ENCODE measurements at places on chromosomes 6 and 20.

DNA sequence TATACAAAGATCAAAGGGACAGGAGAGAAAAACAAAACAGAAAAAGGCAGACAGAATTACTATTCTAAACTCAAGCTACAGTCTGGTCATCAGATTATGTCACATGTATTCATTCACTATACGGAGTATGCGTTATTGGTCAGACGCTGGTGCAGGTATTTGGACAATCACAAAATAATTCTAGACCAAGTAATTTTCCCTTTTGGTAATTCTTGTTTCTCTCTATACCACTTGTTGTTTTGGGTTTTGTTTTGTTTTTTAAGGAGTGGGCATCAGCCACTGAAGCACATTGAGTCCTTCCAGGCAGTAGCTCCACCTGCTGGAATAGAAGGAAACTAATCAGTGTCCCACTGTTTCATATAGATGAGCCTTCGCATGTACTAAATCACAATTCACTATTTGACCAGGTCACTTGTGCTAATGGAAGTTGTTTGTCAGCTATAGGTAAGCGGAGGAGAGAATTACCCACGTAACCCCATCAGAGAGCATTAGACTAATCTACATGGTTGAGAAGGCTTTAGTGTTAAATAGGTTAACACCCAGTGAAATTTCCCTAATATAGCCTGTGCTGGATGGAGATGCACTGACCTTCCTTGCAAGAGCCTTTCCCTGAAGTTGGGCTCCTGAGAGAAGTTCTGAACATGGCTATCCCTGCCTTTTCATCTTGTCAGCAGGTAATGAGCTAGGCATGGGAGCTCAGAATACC lies 77.9 kb downstream of the TNFAIP3 start:
- no peak for DNase-seq

DNA sequence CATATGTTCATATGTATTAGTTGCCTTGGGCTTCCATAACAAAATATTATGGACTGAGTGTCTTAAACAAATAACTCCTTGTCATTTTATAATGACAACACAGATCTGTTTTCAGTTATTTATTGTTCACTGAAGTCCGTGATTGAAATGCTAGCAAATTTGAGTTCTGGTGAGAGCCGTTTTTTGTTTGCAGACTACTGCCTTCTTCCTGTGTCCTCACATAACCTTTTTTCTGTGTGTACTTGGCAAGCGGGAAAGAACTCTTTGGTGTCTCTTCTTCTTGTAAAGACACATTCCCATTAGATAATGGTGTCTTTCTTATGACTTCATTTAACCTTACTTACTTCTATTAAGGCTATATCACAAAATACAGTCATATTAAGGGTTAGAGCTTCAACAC lies 482.9 kb upstream of the EYS start:
- DNase-seq, result no peak

DNA sequence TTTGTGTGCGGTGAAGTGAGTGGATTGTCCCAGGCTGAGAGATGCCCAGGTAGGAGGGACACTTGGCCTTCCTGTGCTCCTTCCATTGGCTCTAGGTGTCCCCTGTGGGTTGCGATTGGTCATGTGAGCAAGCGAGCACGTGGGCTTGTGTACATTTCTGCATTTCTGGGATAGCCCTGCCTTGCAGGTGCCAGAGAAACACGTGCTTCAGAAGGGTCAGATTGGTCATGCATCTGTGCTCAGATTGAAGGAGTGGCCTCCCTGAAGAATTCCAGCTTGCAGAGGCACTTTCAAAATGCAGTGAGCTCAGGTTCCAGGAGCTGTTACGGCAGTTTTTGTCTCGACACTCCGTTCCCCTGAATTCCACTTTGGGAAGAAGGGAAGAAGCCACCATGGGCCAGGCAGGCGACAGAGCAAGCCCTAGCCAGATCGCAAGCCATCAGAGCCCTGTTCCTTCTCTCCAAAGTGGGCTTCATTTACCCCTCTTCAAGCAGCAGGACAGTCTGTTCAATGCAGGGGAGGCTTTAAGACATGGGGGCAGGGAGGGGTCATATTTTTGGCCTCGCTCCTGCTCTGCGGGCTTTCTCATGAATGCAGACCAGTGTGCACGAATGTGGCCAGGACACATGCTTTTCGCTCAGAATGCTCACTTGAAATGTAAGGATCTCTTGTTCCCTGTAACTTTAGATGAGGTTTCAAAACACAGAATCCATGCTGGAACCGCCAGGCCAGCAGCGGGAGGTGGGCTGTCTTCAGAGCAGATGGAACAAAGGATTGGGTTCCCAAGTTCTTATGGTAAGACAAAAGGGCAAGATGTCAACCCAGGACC lies 78.6 kb upstream of the AKAP12 start:
- no peak for DNase-seq

DNA sequence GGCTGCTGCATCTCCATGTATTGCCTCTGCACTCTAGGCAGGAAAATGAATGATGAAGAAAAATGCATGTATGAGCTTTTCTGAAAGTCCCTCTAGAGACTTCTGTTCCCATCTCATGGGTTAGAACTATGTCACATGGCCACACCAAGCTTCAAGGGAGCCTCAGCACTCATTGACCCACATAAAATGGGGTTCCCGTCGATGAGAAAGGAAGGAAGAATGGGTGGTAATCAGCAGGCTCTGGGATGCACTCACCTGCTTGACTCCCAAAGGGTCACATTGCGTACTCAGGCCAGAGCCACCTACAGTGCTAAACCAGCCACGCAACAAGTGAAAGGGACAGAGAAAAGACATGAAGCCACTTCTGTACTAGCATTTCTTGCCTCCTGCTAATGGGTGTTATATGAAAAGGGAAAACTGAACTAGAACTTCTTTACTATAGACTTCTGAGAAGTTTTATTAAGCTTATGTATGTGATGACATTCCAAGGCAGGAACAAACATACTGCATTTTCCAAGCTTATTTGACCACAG lies 95.8 kb upstream of the GCM1 start:
- DNase-seq, result no peak

DNA sequence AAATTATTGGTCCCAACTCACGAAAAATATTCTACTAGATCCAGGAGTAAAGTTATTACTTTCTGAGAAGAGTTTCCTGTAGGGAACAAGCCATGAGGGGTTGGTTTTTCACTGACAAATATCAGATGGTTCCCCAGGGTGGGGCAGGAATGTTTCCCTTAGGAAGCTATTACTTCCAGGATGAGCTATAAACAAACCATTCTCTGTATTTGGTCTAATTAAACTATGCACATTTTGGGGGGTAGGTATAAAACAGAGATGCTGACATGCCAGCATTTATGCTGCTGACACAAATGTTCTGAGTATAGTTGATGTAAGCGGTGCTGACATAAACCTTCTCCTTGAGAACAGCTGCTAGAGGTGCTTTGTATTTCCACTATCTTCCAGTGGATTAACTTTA lies 54.2 kb downstream of the OGFRL1 start:
- DNase-seq, result no peak

GRCh38 chr6:35569011-35569461 lies 56.3 kb upstream of the TULP1 start:
- peak; percentile 33 for DNase-seq

DNA sequence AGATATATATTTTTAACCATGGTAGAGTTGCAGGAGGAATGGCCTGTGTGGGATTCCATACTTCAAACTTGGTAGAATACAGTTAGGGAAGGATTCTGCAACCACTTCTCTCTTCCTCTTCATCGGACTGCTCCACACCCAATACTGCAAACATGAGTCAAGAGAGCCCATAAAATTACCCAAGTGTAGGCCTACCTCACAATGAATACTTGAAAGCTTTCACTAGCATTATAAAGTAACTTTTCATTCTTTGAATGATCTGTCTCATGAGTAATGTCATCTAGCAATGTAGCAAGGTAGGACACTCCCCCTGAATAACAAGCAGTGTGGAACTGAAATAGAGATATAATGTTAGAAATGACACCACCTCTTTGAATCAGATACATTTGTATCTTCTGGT lies 79.4 kb downstream of the FOXC1 start:
- DNase-seq, result no peak

DNA sequence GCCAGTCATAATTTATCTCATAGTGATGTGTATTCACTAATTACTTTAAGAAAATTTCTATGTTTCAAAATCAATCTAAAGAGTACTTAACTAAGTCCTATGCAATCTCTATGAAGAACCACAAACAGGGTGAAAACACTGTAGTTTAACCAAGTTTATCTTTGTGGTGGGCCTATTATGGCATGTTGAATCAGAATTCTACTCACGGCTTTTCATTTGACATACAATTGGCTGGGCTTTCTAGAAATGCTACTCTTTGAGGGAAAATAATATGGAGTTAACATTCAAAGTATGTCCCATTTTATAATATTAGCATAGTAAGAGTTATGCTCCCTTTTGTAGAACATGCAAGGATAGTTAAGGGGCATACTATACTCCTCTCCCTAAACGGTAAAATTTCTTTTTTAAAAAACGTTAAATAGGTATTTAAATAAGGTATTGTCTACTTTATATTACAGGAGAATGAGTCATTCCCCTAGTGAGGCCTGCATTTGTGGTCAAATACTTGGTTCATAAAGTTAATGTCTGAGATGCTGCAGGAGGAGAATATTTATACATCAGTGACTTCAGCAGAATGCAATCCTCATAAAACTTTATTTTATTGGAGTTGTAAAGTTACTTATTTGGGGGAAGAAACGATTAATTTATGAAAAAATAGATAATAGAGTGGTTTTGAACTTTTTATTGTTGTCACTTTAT lies 1.8 kb downstream of the MOXD1 start:
- no peak for DNase-seq

DNA sequence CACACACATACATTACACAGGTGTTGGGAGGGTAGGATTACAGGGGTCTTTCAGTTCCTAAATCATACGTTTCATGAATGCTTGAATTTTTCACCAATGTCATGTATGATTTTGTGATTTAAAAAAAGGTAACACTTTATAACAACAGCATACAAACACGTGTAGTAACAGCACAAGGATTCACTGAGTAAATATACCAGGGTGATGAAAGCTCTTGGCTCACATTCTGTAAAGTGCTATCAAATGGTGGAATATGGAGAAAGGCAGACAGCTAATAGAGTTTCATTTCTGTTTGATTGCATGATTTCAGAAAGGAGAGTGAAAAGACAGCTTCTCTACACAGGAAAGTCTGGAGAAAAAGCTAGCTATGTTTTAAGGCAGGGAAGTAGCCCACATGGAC lies 231.9 kb downstream of the CD83 start:
- no peak for DNase-seq

DNA sequence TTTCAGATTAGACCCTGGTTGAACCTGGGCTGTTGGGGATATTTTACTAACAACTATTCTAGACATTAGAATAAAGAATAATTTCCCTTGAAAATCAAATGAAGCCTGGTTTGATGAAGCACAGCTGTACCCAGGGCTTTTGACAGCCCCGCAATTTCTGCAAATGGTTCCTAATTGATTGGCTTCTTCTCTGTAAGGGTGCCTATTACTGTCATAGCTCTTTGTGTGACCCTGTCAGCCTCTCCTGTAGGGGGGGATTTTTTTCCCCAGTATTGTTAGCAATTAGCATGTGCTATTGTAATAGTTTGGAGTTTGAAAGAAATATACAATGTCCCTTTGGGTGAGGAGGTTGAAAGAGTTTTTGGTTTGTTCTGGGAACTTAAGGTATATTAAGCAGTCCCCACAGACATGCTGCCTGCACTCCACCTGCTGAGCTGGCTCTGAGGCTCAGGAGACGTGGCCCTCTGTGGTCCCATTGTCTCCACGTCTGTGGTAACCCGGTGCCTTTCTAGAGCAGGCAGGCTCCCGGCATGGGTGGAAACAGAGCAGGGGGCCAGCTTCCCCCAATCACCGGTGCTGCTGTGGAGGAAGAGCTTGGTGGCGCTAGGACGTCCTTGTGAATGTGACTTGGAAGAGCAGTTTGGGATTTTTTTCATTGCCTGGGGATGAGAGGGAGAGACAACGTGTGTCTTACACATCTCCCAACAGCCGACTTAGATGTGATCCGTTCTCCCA lies 47.3 kb upstream of the CLDN20 start:
- DNase-seq, result no peak

DNA sequence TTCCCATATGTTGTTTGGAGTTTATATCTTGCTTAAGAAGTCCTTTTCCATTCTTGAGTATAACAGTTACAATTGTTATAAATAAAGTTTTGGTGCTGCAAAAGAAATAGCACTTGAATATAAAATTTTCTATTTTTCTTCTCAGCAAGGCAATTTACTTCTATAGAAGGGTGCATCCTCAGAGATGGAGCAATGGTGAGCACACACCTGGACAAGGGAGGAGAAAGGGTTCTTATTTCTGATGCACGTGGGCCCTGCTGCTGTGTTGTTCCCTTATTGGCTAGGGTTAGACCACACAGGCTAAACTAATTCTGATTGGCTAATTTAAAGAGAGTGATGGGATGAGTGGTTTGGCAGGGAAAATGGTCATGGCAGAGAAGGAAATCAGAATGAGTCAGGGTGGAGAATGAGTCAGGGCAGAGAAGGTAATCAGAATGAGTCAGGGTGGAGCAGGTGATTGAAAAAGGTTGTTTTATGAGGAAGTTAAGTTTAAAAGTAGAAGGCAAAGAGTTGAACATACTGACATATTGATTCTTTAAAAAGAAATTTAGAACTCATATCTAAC lies 38.0 kb downstream of the CST8 start:
- no peak for DNase-seq

DNA sequence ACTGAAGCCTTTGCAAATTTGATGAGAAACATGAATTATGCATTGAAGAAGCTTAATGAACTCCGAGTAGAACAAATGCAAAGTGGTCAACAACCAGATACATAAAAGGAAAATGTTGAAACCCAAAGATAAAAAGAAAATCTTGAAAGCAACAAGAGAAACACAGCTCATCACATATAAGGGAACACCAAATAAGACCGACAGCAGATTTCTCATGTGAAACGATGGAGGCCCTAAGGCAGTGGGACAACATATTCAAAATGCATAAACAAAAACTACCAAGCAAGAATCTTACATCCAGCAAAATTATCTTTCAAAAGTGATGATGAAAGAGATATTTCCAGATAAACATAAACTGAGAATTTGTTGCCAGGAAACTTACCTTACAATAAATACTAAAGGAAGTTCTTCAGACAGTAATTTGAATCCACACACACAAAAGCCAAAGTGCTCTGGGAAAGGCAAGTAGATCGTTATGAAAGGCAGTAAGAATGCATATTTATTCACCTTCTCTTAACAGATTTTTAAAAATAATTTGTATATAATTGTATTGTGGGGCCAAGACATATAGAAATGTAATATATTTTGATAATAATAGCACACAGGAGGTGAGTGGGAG lies 22.5 kb downstream of the SLC52A3 start:
- DNase-seq, result no peak

DNA sequence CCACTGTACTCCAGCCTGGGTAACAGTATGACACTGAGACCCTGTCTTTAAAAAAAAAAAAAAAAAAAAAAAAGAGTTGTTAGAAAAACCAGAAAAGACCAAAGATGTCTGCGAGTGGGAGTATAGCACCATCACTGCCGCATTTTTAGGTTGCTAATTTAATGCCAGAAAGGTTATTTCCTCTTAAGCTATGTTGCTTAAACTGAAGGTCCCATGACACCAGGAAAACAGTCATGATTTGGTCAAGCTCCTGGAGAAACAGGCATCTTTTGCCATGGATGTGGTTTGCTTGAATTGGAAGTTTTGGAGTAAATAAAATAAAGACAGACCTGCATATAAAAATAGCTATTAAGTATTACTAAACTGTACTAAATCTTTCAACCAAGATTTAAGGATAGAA lies 68.3 kb upstream of the TNFRSF21 start:
- DNase-seq, result no peak

- no peak for DNase-seq
Measured at GRCh38 chr20:44211177-44212039, 837 bp upstream of the OSER1 start.

- DNase-seq, result no peak
Measured at GRCh38 chr6:50147371-50147770, 97.6 kb upstream of the DEFB112 start.

- no peak for DNase-seq
Measured at GRCh38 chr6:154951345-154952200, 43.5 kb upstream of the TIAM2 start.

Measured in activated naive CD4-positive, alpha-beta T cell treated with Interleukin-2 at 50 U/mL for 16 hours (primary cell).